Stimulated activated CD8-positive, alpha-beta memory T cell treated with anti-CD3 and anti-CD28 coated beads, Interleukin-2, amount 100 ng/mL, for 48 hours (primary cell): ENCODE measurements at places on chromosomes 13 and 19.

DNA sequence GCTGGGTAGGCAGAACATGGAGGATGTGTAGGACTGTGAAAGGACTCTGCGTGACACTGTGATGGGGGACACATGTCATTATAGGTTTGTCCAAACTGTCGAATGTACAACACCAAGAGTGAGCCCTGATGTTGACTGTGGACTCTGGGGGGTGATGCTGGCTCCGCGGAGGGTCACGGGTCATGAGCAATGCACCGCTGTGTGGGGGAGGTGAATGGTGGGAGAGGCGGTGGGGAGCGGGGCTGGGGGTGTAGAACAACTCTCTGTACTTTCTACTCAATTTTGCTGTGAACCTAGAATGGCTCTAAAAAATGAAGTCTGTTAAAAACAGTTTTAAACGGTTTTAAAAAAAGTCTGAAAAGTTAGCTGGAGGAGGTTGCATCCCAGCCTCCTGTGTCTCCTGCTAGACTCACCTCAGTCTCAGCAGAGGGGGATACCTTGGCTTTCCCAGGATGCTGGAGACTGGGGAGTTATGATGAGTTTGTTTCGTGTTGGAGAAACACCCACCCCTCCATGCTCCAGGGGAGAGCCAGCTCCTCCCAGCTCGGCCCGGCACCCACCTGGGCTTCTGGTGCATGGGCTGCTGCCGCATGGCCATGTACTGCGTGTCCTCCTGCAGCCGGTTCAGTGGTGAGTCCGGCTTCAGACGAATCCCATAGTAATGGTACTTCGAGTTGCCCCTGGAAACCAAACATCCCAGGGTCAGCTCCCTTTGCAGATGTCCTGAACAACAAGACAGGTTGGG, 34.7 kb upstream of the RANBP3 start:
- DNase-seq = no peak

GRCh38 chr13:41409611-41410010, 47.7 kb upstream of the RGCC start:
- DNase-seq = no peak

- no peak for DNase-seq
Measured at GRCh38 chr19:35144259-35144599, 1.2 kb downstream of the FXYD7 start.

DNA sequence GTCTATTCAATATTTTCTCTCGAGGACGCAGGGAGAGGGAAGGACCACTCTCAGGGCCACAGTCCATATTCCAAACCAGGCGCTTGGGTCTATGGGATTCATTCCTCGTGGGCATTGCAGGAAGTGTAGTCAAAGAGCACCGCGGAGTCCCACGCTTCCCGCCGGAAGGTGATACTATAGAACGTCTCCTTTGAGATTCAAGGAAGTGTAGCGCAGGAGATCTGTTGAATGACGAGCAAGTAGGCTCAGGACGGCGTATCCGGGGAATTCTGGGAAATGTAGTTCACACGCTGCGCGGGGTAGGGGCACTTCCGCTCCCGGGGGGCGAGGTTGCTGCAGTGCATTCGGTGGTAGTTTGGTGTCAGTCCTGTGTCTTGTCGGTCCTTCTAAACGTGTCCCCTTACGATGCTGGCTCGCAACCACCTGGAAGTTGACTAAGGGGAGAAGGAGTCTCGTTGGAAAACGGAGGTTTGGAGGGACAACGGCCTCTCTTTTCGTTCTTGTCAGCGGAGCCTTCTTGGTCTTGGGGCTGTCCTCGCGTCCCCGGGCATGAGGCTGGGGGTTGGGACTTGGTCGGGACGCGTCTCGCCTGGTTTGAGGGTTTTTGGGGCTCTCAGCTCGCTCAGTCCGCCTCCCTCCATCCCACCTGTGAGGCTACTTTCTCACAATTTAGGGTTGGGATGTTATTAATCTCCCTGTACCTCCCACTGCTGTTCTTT, at the start of gene ZNF284:
Gene ZNF284 (plus strand): TSS at position 336 of the 719 bp plus-strand sequence. CDS start 4,231 bp downstream, outside the sequence.
- DNase-seq = peak; percentile 69

GRCh38 chr19:35414442-35414841, 33.6 kb upstream of the FFAR2 start:
- no peak for DNase-seq

- no peak for DNase-seq
Measured at GRCh38 chr13:113931841-113932459, 41.9 kb downstream of the C13orf46 start.

DNA sequence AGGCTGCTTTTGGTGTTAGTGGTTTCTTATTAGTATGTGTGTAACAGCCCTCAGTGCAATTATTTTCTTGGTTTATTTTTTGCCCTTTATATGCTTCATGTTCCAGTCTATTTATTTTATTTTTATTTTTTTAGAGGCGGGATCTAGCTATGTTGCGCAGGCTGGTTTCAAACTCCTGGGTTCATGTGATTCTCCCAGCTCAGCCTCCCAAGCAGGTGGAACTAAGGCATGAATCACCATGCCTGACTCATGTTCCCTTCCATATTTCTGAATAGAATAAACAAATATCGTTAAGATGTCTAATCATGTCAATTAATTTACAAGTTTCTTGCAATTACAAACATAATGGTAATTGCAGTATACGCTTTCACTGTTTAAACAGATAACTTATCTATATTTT, 11.7 kb downstream of the SKA3 start:
- DNase-seq = no peak

GRCh38 chr19:3699741-3700241, 477 bp downstream of the PIP5K1C start:
- DNase-seq = no peak

DNA sequence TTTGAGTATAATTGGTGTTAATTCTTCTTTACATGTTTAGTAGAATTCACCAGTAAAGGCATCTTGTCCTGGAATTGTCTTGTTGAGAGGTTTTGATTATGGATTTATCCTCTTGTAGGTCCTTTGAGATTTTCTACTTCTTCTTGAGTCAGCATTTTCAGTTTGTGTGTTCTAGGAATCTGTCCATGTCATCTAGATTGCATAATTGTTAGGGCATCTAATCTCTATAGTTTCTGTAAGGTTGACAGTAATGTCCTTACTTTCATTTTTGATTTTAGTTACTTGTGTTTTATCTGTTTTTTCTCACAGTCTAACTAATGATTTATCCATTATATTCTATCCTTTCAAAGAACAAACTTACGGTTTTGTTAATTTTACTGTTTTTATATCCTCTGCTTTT, 492.0 kb downstream of the FGF9 start:
- no peak for DNase-seq

GRCh38 chr19:29247872-29248271, 34.9 kb upstream of the UQCRFS1 start:
- DNase-seq = no peak

GRCh38 chr13:44362394-44363040, 11.1 kb upstream of the SERP2 start:
- DNase-seq = no peak

DNA sequence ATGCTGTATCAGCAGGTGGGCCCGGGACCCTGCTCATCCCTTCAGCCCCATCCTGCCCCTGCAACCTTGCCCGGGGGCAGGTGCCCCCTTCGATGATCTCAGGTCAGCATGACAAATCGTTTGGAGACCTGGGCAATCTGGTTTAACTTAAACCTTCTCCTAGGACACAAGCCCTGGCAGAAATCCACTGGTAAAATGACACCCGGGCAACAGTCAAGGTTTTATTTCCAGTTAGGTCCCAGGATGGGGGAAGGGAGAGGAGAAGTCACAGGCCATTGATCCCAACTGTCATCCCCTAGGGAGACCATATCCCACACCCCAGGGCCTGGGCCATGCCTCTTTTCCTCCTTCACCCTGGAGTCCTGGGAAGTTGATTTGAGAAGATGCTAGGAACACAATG, 1.8 kb upstream of the PLIN5 start:
- no peak for DNase-seq

DNA sequence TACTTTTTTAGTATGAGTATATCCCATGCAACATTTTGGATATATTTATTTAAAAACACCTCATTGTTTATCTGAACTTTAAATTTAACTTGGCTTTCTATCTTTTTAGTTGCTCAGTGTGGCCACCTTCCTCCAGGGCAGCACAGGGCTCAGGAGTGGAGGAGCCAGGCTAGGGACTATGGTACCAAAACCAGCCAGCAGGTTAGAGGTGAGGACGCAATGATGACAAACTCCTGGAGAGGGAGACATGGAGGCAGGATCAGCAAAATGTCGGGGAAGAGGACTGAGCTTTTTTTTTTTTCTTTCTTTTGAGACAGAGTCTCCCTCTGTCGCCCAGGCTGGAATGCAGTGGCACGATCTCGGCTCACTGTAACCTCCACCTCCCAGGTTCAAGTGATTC, 29.6 kb upstream of the CALM3 start:
- DNase-seq = no peak

GRCh38 chr13:43191546-43191945, 168.2 kb downstream of the DNAJC15 start:
- no peak for DNase-seq

DNA sequence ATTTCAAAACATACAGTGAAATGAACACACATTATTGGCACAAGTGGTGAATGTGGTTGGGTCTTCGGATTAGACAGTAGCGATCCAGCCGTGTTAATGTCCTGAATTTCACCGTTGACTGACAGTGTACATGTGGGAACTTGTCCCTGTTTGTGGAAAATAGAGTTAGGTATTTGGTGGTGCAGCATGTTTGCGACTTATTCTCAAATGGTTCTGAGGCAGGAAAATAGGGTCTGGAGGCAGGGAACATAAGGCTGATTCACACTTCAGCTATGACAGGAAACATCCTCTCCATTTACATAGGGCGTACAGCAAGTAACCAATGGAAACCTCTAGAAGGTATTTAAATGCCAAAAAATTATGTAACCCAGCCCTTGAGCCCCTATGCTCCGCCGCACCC, 4.2 kb downstream of the LGALS7B start:
- DNase-seq = no peak

- DNase-seq = no peak
Measured at GRCh38 chr19:51547397-51548212, 16.1 kb upstream of the SIGLEC6 start.

- DNase-seq = no peak
Measured at GRCh38 chr19:47729468-47729798, 15.9 kb upstream of the NOP53 start.

GRCh38 chr13:48892688-48893075, 83.0 kb upstream of the FNDC3A start:
- no peak for DNase-seq

DNA sequence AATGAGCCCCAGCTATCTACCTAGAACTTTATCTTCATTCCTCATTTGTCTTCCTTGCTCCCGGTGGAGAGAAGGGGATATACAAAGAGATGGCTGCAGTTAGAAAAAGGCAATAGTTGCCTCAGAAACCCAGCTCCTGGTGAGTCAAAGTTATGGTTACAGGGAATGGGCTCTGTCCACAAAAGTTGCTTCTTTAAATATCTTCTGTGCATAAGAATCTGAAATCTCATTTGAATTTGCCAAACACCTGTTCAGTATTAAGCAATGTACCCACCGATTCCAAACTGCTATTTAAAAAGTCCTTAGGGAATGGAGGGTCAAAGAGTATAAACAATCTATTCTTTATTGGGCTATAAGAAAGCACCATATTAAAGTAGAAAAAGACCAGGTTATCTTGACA, 48.4 kb downstream of the DCLK1 start:
- DNase-seq = no peak

DNA sequence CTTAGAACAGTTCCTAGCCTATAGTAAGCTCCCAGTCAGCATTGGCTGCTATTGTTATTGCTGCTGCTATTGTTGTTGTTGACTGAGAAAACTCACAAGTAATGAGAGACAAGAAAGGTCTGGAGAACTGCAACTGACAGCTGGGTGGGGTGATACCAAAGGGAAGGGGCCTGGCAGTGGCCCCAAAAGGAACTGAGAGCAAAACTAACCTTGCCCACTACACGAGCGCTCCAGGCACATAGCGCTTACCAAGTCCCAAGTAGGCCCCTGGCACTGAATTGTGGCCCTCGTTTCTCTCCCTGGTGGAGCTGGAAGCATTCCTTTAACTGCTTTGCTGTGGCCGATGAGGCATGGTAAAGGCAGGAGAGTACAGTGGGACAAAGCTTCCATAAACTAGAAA, 59.7 kb downstream of the KCTD12 start:
- DNase-seq = no peak
